ENCODE measurements at places on chromosomes 7 and 10.

- no peak for DNase-seq
Measured at GRCh38 chr10:105494303-105494702, 853.2 kb downstream of the SORCS3 start.

DNA sequence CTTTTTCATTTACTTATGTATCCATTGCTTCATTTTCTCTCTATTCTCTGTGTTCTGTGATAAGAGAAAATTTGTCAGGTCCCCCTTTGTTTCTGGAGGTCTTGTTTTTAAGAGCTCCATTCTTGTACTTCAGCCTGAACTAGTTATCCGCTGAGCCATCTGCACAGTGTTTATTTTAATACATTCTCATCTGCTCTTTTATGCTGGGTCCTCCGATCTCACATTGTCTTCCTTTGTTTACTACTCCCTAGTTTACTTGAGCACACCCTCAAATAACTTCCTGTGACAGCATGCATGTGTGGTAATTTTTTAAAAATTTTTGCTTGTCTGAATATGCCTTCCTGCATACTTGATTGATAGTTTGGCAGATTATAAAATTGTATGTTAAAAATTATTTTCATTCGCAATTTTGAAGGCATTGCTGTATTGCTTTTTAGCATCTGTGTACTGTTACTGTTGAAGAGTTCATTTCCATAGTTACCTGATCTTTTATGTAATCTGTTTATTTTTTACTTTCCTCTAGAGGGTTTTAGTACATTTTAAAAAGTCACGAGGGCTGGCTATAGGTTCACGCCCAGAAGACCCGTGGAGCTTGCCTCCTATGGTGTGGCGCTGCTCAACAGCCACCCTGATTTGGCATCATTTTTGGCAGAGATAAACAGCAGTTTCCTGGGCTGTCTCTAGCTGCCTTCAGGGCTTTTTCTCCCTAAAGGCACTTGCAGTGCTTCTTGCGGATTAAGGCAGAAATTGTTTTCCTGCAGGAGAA, 31.9 kb downstream of the RSBN1L start:
- no peak for DNase-seq

DNA sequence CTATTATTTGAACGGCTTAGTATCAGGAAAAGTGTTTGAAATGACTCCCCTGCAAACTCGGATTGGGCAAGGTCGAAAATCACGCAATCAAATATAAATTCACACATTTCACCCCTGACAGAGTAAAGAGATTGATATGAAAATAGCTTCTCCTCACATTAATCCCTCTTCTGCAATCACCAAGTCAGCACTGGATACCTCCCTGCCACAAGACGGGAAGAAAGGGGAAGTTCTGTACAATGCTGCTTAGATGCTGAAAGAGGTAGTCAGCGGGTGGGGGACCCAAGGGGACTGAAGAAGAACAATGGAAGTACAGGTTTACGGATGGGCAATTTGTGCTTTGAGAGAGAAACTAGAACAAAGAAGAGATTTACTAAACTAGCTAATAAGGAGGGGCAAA, 72.0 kb upstream of the ANK3 start:
- no peak for DNase-seq

GRCh38 chr10:76070916-76071315, 639.5 kb downstream of the LRMDA start:
- no peak for DNase-seq

- DNase-seq, result no peak
Measured at GRCh38 chr10:107616463-107617410, 452.2 kb upstream of the SORCS1 start.

DNA sequence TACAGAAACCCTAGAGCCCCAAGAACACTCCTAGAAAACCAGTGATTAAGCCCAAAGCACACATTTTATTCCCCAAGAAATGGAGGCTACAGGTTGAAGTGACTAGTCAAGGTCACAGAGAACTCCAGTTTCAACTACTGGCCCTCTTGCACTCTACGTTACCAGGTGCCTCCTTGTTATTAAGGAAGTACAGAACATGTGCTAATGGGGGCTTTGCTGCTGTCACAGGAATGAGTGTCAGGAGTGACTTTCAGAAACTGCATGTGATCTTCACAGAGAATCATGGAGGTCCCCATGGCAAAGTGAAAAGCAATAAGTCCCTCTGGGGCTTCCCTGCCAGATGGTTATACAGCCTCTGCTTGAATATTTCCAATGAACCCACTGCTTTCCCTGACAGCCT, 19.3 kb downstream of the JAZF1 start:
- no peak for DNase-seq

DNA sequence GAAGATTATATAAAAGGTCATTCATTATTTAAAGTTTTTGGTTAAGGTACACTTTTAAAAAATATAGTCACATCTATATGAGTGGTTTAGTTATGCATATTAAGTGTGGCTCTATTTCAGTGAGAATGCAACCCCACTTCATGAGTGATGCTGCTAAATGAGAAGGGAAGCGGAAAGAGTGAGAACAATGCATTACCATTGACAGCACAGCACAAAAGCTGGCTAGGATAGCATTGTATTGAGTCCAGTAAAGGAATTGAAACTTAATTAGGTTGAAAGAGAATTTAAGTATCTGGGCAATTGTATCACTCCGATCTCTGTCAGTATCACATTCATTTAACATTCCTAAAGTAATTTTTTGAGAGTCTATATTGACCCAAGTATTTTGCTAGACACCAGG, 13.2 kb downstream of the POM121L12 start:
- no peak for DNase-seq

- no peak for DNase-seq
Measured at GRCh38 chr10:85995791-85996190, 370.8 kb downstream of the GRID1 start.

GRCh38 chr10:118871244-118871865, 116.6 kb upstream of the CACUL1 start:
- no peak for DNase-seq

DNA sequence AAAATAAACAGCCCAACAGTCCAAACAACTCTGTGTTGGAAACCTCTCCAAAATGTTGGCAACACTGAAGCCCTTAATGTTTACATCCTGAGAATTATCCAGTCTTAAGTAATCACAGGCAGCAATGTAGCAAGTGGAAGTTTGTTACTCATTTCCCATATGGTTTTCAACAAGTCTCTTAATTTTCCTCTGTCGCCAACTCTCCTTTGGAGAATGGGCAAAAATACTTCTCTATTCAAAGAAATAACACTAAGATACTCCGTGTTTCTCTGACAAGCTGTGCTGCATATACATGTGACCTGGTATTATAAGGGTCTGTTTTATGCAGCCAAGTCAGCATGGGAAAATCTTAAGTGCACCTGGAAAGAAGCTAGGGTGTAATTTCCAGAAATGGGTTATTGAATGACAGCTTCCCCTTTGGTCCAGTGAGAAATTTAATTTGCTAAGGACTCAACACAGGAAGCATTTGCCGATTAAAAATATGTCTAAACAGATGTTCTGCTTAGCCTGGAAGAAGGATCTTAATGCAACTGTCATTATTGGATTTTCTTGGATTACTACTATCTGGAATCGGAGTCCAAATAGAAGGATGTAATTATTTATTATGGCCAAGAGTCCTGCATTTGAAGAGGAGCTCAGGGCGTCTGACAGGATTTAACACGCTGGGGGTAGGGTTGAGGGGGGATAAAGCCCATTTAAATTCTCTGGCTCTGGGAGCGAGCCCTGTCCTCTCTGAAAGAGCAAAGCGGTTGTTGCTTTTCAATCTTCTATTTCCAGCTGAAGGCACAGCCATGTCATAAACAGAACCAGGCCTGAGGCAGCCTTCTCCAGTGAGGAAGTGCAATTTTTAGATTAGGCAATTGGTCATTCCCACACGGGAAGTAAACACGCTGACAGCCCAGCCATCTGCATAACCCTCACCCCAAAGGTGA, 73.1 kb downstream of the TLL2 start:
- DNase-seq, result no peak

GRCh38 chr7:143104759-143105158, 27.1 kb upstream of the PIP start:
- no peak for DNase-seq

DNA sequence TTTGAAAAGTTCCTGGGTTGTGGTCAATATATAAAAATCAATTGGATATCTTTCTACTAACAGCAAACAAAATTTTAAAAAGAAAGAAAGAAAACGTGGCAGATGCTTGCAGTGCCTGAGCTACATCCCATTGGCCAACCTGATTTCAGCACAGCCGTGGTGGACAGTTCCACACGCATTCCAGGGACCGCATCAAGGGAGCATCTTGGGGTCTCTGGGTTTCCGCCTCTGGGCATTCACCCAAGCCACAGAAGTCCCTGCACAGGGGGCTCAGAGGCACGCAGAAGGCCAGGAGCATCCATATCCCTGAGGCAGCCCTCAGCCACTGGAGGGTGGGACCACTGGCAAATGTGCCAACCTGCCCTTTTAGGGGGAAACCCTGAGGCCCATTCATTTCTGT, 254.5 kb upstream of the RNF32 start:
- no peak for DNase-seq

DNA sequence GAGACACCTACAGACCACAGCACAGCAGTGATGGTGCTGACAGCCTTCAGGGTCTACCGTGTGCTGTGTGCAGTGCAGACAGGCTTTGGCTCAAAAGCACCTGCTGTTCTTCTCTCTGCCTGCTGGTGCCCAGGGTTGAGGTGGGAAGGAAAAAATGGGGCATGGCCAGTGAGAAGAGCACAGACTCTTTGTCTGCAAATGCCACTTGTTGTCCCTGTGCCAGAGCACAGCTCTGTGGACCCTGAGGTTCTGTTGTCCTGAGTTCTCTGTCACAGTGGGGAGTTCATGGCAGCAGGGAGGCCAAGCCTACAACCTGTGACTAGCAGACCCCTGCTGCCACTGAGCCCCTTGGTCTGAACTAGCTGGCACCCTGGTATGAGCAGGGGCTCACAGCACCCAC, 376.7 kb downstream of the GLRX3 start:
- DNase-seq, result no peak

DNA sequence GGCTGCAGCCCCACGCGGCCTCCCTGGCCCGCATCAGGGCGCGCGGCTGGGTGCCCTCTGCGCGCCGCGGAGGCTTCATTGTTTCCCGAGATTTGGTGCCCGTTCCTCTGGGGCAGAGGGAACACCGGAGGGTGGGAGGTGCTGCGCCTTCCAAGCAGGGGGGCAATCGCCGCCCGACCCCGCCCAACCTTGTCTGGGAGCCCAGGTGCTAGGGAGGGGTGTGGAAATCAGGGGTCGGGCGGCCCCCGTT, 1.0 kb upstream of the NRP1 start:
- peak; percentile 19 for DNase-seq

DNA sequence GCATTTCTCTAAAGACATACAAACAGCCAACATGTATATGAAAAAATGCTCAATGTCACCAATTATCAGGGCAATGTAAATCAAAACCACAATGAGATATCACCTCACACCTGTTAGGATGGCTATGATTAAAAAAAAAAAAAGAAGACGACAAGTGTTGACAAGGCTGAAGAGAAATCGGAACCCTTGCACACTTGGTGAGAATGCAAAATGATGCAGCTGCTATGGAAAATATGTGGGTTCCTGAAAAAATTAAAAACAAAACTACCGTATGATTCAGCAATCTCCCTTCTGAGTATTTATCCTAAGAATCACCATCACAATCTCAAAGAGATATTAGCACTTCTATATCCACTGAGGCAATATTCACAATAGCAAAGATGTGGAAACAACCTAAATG, 11.3 kb downstream of the LMBR1 start:
- DNase-seq, result no peak

DNA sequence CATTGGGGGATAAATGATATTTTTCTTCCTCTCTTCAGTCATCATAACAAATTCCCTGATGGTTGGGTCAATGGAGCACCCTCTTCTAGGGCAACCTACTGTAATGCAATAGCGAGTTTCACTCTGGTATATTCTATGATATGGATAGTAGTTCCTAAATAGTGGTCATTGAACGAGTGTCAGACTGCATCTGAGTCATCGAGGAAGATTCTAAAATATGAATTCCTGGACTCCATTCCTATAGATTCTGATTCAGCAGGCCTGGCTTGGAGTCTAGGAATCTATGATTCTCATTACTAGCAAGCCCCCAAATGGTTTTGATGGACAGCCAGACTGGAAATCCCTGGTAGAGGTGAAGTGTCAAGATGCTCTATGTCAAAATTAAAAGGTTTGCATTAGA, 254.5 kb downstream of the BUB3 start:
- no peak for DNase-seq

DNA sequence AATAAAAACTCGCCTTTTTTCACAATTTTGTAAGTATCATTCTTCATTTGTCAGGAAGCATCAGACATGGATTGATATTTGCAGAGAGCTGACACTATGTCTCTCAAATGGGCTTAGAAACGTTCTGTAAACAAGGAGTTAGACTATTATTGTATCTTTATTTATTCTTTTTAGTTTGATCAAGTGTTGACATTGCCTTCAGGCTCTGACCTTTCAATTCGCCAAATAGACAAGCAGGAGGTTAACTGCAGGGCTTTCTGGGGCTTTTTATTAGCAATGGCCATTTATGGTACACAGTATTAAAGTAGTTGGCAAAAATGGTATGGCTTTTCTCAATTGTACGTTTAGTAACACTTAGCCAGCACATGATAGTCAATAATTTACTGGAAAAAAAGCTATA, 221.7 kb downstream of the ZWINT start:
- DNase-seq, result no peak

- no peak for DNase-seq
Measured at GRCh38 chr10:101624526-101625102, 36.5 kb downstream of the DPCD start.

GRCh38 chr7:38978491-38978890, 782 bp downstream of the POU6F2 start:
- no peak for DNase-seq

GRCh38 chr10:43131256-43131655, 7.0 kb upstream of the CSGALNACT2 start:
- no peak for DNase-seq

GRCh38 chr7:155017834-155018233, 14.9 kb upstream of the PAXIP1 start:
- no peak for DNase-seq

GRCh38 chr10:122484276-122485060, 23.1 kb downstream of the HTRA1 start:
- DNase-seq, result no peak

GRCh38 chr7:2076649-2077064, 156.1 kb downstream of the MAD1L1 start:
- no peak for DNase-seq
